ENCODE measurements at places on chromosomes 11 and 22.
A peak's percentile ranks its signal among the peaks of the same experiment; 100 is the strongest.

DNA sequence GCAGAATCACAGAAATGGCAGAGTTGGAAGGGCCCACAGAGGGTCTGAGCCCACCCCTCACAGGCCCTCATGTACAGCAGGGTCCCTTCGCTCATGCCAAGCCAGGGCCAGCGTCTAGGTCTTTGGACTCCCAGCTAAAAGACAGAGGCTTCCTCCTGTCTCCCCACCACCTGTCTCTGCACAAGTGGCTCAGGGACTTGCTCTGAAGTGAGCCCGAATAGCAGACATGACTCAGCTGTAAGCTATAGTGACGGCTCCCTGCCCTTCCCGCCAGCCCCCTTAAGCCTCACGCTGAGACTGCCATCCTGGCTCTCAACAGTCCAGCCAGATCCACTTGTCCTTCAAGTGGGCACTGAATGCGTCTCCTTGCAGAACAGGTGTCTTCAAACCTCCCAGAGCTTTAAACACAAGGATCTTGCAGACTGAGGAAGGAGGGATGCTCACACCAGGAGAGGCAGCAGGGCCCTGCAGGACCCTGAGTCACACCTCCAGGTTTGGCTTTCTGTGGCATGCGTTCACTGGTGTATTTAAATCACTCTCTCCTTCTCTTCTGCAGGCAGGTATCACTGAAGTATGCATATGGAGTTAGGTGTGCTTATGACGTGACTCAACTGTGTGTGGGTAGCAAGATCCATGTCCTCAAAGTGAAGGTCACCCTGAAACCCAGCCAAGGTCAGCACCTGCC is 154.9 kb downstream of the CACNA1I start:
- DNase-seq, result no peak

- DNase-seq, result peak; percentile 76
Measured at GRCh38 chr22:32204856-32205722, at the start of gene RFPL2. Gene RFPL2, minus strand, starts transcription at chr22:32205073. Its CDS starts 2,622 bp downstream, at chr22:32202451.

DNA sequence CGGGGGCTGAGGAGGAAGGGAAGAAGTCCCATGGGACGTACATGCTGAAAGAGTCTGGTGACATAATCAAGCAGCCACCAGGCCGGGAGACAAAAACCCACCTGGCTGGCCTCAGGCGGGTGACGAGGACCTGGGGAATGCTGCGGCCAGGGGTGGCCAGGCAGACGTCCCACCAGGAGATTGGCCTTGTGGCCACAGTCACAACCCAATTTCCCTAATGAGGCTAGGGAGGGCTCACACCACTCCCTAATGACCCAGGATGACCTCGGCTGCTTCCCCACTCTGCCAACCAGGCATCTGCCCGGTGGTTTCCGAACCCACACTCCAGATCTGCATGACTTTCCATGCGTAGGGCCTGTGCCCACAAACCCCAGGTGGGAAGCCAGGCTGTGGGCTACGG is 66.9 kb downstream of the SCUBE1 start:
- DNase-seq, result no peak

- peak; percentile 92 for DNase-seq
Measured at GRCh38 chr11:119101759-119102423, at the start of gene DPAGT1. Gene DPAGT1, minus strand, starts transcription at chr11:119101853. Its CDS starts 198 bp downstream, at chr11:119101655.

DNA sequence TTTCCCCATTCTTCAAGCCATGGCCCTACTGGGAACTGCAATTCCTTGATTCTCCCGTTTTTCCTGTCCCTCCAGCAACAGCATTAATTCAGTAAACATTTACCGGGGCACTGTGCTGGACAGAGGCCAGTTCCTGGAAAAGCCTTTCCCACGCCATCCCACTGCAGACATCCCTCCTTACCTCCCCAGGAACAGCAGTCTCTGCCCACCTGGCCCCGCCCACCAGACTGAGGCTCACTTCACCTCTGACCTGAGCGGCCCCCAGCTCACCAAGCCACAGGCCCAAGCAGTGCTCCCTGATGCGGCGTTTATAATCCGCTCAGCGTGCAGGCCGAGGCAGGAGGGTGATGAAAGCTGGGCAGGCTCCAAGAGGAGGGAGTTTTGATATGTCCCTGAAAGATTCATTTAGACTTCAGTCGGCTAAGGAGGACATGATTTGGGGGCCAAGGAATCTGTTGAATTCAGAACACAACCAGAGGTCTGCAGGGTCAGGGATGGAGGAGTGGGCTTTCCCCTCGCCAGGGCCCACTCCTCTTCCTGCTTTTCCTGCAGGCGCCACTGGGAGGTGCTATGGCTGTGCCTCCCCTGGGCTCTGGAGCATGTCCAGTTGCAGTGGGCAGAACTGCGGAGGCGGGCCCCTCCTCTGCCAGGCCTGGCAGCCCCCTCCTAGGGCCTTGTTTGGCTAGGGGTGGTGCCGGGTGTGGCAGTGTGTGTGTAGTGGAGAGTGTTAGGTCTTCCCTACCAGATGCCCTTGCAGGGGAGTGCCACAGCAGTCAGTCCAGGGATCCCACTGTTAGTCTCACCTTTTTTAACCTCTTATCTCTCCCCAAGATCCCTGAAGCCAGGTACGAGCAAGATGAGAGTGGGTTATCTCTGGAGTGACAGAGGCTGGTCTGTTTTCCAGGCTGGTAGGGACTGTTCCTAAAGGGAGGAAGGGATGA is 1.4 kb upstream of the TAGLN start:
- no peak for DNase-seq

DNA sequence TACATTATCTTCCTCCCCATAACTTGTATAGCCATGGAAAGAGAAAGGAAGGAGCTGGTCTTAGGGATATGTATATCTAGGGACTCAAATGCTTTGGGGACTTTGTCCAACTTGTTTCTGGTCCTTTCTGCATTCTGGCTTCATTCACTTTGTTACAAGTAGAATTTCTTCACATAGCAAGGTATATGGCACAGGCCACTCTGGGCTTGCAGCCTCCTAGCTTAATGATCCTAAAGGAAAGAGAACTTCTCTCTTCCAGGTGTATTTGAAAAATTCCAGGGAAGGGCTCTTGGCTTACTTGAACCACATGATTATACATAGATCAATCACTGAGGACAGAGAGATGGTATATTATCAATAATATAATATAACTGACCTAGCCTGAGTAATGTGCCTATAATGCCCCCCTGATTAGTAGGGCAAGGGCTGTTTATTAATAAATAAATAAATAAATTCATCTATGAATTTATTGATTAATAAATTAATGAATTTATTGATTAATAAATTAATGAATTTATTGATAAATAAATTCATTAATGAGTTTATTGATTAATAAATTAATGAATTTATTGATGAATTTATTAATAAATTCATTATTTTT is 48.2 kb upstream of the CEP295 start:
- no peak for DNase-seq

DNA sequence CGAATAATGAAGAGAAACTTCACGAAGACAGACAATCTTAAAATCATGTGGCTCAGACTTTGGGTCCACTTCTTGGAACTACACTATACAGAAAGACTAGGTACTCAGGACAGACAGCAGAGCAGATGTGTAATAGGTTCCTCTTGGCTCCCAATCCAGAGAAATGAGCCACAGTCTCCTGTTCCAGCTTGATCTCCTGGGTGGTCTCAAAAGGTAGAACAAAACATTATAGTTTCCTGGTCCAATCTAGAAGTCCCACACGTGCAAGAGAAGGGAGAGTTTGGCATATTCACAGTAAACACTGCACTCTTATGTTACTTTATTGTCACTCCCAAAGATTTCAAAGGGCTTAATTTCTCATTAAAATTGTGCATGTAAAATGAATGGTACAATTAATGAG is 134.5 kb upstream of the FIBIN start:
- DNase-seq, result no peak

GRCh38 chr22:41523464-41524221 is 20.6 kb downstream of the POLR3H start:
- no peak for DNase-seq

GRCh38 chr11:11661326-11662040 is 39.7 kb upstream of the GALNT18 start:
- no peak for DNase-seq

- peak; percentile 53 for DNase-seq
Measured at GRCh38 chr11:8192016-8192895, 23.4 kb upstream of the RIC3 start.

GRCh38 chr22:43481568-43482317 is 69.9 kb downstream of the MPPED1 start:
- no peak for DNase-seq

DNA sequence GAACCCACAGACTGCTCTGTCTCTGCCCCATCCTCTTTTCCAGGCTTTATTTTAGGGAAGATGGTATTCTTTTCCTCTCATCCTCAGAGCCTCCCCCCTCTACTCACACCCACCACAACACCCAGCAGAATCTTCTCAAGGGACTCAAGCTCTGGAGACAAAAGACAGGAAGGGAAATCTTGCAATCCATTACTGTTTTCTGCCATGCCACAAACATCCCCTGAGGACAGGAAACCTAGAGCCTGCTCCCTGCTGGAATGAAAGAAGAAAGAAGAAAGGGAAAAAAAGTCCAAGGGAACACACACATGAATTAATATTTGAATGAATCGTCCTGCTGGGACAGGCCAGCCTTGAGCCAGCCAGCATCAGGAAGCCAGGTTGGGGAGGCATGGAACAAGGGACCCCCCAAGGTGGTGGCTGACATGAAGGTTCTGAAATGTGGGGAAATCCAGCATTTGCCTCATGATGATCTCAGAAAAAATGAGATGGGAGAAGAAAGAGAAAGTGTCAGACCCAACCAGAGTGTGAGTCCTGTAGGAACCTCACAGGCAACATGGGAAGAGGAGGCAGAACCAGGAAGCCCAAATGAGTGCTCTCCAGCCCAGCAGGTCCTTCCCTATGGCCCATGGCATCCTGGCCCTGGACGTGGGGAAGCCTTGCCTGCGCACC is 34.0 kb downstream of the SLCO2B1 start:
- DNase-seq, result no peak

DNA sequence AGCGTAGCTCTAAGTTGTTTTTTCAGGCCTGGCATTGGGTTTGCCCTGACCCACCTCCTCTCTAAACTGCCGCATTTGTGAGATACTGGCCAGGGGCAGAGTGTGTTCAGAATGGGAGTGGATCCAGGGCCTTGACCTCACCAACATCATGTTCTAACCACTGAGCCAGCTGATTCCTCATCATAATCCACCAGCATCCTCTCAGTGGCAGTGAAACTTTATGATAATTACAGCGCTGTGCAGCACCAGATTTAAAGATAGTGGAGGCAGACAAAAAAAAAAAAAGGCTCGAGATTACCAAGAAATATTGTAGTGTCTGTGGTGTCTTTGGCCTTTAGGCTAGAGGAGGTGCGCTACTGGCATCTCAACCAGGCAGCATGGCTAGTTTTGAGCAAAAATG is 53.0 kb downstream of the KREMEN1 start:
- DNase-seq, result no peak

DNA sequence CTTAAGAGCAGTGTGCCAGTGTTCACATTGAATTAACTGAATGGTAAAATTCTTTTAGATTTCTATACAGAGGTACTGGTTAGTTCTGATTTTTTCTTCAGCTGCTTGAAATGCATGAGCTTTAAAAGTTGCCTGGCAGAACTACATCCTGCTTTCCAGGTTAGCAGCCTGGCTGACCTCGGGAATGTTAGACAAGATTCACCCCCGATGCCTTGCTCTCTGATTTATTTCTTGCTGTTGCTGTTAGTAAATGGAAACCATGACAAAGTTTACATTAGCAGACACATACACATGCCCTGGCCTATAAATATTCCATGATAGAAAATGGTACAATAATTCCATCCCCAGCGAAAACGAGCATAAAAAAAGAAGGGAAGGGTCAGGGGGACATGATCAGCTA is 47.0 kb downstream of the WT1 start:
- DNase-seq, result no peak

- no peak for DNase-seq
Measured at GRCh38 chr22:48660790-48661740, 1166.6 kb downstream of the BRD1 start.

DNA sequence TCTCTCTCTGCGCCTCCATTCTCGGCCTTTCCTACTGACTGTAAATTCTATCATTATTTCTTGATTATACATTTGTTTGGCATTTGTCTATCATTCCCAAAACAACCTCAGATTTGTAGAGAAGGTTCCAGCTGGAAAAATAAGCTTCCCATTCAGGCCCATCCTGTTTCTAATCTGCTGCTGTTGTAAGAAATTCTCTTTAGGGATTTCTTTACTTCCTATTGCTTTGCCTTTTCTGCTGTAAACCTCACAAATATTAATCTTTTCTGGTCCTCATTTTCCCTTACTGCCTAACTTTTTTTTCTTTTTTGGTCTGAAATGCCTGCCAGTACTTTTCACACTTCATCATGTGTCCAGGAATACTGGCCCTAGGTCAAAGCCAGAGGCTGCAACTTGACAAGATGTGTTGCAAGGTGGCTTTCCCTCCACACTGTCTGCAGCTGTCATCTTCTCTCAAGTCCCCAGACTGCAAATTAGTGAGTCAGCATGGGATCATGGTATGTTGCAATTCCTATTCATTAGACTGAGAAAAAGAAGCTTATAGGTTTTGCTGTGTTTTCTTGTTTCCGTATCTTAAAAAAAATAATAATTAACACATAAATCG is 858.7 kb upstream of the CHORDC1 start:
- no peak for DNase-seq

DNA sequence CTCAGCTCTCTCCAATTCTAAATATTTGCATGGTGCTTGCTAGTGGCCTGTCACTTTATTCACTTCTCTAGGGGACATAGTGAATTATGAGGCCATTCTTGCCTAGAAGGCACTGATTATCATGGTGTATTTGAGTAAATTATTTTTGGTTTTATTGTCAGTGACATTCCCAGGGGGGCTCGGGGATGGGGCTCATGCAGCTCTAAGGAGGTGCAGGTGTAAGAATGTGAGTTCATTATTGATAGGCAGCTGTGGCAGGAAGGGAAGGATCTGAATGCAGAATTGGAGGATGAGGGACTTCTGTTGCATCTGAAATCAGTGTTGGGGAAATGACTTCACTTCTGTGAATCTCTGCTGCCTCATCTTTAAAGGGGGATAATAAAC is 53.7 kb upstream of the OR4B1 start:
- no peak for DNase-seq

DNA sequence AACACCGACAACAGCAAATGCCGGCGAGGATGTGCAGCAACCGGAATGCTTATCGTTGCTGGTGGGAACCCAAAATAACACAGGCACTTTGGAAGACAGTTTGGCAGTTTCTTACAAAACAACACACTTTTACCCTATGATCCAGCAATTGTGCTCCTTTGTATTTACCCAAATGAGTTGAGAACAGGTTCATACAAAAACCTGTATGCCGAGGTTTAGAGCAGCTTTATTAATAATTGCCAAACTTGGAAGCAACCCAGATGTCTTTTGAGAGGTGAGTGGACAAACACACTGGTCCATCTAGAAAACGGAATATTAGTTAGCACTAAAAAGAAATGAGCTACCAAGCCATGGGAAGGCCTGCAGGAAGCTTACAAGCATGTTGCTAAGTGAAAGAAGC is 118.9 kb downstream of the CTTN start:
- DNase-seq, result no peak

Data from occipital lobe (tissue), 3 donors.